ENCODE measurements at places on chromosomes 2 and 18.

DNA sequence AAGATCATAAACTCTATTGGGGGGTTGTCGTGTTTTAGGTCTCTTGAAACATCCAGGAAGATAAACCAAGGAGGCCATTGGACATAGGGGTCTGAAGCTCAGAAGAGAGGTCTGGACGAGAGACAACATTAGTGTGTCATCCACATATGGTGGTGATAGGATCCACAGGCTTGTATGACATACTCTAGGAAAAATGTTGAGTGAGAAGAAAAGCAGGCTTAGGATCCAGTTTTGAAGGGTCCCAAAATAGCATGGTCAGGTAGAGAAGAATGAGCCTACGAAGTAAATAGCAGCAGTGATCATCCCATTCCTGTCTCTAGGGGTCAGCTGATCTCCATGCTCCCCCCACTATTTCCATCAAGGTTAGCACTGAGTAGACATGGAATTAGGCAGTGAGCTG is 166.8 kb downstream of the ANKRD30B start:
- DNase-seq = no peak

DNA sequence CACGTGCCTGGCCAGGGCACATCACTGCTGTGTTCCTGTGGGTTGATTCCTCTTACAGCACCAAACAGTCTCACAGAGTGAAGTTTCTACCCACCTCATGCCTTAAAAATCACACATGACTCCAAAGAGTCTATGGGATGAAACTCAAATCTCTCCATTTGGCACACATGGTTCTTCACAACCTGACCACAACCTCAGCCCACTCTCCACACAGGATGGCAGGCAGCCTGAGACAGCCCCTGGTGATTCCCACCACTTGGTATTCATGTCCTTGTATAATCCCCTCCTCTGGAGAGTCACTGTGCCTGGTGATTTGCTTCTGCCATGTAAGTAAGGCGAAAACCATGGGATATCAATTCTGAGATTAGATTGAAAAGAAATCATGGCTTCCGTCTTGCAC is 46.2 kb downstream of the LBH start:
- DNase-seq = no peak

- DNase-seq = no peak
Measured at GRCh38 chr2:10221443-10221842, 81.3 kb upstream of the HPCAL1 start.

DNA sequence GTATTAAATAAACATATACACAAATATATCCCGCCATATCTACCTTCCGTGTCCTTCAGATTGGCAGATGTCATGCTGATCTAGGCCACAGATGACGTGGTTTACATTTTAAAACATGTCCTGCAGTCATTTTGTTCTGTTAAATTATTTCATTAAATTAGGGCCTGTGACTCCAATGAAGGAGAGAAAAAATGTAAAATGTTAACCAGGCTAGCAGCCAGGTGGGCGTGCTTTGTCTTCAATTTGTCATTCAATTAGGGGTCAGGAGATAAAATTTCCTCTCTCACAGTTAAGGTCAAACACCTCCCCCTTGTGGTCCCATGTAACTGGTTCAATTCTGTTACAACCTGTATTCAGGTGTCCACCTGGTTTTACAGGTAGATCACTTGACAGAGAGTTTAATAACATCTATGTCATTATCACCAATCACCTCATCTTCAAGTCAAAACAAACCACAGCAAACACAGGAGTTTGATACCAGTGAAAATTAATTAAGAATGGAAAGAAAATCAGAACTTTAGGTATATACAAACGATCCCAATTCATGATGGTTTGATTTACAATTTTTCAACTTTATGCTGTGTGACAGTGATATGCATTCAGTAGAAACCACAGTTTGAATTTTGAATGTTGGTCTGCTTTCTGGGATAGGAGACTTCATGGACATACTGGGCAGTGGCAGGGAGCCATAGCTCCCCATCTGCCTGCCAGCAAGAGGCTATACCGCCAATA is 339.4 kb downstream of the CMPK2 start:
- no peak for DNase-seq

DNA sequence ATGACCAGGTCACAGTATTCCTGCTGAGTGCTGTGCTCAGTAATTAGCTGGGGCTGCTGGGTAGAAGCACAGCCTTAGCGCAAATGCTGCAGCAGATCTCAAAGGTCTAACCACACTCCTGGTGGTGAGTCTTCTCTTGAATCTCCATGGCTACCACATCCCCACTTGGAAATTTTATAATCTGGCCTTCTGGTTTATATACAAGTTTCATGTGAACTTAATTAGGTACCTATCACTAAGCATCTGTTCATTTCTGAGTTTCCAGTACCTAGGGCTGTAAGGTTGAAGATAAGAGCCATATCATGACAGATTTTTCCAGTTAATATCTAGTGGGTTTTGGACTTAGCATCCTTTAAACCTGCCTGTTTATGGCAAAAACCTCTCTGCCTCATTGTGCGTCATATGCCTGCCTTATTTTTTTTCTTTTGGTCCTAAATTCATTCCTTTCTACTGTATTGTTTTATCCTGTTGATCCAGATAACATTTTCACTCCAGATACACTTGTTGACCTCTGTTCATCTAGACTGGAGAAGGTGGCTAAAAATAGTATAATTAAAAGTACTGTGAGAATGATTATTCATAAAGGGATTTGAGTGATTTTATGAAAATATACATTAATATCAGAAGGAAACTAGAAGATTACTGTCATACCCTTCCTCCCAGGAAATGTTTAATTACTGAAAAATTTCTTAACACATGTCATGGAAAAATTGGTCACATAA is 168.4 kb upstream of the THUMPD2 start:
- DNase-seq = no peak

DNA sequence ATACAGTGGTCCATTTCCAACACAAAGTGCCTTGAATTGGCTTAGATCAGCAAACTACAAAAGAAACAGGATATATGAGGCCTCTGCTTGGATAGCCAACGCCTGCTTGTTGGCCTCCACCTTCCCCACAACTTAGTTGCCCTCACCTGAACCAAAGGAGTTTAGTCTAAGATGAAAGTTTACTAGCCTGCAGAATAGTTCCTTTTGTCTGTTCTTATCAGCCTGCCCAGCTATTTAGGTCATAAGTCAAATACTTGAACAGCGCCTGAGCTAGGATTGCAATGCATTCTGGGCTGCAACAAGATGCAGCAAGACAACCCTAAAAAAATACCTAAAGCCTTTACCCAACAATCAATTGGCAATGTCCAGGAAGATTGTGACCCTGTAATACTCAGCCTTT is 13.1 kb upstream of the EPG5 start:
- DNase-seq = no peak

DNA sequence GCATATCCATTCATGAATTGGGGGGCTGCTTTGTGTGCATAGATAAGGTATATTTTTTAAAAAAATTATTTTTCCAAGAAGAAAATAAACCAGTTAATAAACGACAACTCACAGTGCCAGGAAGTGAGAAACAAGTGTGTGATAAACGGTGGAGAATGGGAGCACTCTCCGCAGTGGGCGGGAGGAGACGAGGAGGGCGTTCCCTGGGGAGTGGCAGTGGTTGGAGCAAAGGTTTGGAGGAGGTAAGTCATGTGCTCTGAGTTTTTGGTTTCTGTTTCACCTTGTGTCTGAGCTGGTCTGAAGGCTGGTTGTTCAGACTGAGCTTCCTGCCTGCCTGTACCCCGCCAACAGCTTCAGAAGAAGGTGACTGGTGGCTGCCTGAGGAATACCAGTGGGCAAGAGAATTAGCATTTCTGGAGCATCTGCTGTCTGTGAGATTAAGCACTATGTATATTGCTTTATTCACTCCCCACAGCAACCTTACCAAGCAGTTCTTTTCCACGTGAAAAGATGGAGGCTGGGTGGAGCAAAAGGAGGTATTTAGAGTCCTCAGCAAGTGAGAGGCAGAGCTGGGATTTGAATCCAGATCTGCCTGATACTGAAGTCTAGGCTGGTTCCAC is 27.0 kb upstream of the CASP8 start:
- DNase-seq = no peak

DNA sequence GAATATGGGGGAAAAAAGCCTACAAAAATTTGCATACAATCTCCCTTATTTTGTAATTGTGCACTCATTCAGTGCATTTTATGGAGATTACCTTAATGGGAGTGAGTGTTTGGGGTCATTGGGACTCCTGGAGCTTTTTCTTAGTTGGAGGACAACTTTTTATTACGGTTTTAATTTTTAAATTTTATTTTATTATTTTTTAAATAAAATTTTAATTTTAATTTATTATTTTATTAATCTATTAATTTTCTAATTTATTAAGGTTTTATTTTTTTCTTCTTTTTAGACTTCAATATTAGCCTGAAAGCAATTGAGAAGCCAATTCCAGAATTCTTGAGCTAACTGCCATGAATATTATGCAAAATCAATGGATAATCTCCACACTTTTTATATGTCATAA is 355.0 kb downstream of the SOCS6 start:
- DNase-seq = no peak

DNA sequence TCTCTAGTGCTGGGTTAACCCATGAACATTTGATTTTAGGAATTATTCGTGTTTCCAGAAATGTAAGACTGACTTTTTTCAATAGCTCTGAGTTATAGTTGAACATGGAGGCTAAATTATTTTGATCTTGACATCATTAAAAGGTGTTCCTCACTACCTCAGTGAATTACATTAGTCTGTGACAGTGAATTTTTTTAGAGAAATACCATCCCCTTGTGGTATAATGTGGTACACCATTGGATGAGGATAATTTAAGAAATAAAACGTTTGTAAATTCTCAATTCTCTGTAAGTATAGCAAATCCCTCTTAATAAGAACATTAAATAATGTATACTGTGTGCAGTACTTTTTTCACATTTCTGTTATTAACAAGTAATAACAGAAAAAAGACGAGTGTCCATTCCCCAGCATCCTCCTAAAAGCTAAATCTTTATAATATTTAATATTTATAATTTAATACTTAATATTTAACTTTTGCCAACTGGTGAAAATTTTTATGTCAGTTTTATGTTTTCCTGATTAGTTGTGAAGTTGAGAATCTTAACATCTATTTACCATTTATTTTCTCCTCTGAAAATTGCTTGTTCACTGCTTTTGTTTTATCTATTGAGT is 70.3 kb upstream of the CWC22 start:
- DNase-seq = peak; percentile 16

GRCh38 chr2:109646961-109647360 is 32.8 kb downstream of the SOWAHC start:
- DNase-seq = no peak

GRCh38 chr2:71850306-71850801 is 297.3 kb downstream of the CYP26B1 start:
- no peak for DNase-seq

DNA sequence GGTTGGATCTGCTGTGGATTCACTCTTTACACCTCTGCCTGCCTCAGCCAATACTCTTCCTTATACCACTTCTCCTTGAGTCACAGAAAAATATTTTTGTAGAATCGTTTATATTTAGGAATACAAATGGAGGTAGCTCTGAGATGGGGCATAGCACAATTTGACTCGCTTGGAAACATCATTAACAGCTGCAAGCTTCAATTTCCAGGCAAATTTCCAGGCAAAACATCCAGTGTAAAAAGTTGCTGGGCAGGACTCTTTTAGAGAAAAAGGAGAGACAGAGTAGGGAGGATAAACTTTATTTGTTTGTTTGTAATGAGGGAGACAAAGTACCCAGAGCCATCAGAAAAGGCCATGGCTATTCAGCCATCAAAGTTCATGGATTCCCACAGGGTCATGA is 74.4 kb upstream of the SOX11 start:
- no peak for DNase-seq

DNA sequence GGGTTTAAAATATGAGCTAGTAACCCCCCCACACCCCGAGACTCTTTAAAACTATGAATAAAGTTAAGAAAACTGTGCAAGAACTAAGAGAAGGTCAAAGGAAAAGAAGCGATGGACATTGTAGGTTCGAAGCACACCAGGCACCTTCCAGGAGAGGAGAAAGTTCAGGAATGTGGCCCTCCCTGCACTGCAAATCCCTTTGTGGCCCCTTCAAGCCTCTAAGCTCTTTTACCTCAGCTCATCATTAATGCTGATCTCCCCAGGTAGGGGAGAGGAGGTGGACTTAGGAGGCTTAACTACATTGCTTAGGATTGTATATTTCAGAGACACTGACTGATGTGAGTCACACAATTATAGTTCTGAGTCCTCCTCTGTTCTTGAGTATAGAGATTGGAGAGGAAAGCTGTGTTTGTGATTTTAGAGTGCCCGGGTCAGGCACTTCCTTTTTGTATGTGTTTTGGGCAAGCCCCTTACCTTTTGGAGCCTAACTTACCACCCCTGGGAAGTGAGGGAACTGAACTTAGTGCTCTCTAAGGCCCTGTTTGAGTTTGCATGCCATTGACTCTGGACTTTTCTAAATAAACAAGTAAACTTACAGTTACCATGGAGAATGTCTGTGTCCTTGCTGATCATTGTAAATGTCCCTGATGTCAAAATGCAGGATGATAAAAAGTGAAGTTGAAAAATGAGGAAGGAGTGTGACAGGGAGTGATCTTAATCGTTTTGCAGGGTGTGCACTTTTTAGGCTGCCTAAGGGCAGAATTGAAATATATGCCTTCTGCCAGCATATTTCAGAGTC is 140.8 kb upstream of the ZEB2 start:
- no peak for DNase-seq

GRCh38 chr2:10217489-10218435 is 84.9 kb upstream of the HPCAL1 start:
- no peak for DNase-seq

DNA sequence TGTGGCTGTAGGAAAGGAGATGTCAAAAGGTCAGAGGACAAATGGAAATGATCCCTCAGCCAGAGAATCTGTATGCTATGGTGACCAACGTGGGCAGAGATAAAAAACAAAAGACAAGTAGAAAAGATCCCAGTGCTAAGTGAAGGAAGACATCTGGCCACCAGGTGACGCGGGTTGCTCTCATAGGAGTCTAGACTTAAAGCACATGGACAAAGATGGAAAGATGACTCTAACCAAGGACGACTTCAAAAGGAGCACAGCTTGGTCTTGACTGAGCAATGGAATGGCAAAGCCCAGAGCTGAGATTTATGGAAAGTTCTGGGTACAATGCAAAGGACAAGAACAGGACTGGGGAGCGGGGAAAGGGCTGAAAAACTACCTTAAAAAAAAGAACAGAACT is 96.8 kb downstream of the CLIP4 start:
- no peak for DNase-seq

- DNase-seq = peak; percentile 77
Measured at GRCh38 chr2:190718652-190719526, 70.0 kb downstream of the NAB1 start.

- no peak for DNase-seq
Measured at GRCh38 chr2:66717218-66717905, 282.4 kb downstream of the MEIS1 start.

- DNase-seq = no peak
Measured at GRCh38 chr18:11887328-11888128, 20.6 kb downstream of the MPPE1 start.

GRCh38 chr2:239175181-239175580 is 225.6 kb downstream of the HDAC4 start:
- no peak for DNase-seq

Measured in HS-5 (cell line).